AML-193 (cell line): ENCODE measurements at places on chromosomes 16 and 17.

DNA sequence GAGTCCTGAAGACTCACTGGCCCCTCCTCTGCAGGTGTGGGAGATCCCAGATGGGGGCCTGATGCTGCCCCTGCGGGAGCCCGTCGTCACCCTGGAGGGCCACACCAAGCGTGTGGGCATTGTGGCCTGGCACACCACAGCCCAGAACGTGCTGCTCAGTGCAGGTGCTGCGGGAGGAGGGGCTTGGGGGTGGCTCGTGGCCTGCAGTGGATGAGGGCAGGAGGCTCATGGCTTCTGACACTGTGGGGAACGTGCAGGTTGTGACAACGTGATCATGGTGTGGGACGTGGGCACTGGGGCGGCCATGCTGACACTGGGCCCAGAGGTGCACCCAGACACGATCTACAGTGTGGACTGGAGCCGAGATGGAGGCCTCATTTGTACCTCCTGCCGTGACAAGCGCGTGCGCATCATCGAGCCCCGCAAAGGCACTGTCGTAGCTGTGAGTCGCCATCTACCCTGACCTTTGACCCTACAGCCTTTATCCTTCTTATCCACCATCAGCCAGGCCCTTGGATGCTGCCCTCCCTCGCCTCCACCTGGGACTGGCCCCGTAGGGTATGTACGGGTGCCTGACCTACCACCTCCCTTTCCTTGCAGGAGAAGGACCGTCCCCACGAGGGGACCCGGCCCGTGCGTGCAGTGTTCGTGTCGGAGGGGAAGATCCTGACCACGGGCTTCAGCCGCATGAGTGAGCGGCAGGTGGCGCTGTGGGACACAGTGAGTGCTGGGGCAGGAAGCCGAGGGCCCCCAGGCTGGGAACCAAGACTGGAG, 3.6 kb downstream of the CORO1A start:
- DNase-seq = peak; percentile 39

DNA sequence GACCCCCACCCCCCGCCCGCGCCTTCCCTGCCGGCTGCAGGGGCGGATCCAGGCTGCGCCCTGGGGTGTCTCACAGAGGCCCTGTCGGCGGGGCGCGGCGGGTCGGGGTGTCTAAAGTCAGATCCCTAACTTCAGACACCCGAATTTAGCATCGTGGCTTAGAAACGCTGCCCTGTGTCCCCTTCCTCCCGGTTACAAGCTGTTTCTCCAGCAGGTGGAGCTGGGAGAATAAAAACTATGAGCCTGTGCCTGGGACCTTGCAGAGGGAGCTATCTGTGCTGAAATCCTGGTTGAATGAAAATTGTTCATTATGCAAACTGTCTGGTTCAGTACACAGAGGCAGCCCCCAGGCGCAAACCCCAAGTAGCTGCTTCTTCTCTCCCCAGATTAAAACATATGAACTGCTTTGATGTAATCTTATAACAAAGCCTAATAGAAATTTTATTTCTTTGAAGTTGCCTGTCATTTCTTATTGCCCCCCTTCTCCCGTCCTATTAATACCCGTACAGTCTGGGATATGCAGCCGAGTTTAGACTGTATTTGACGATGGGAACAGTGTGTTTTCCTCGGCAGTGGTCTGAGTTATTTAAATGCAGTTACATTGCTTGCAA, 79.0 kb downstream of the RPA1 start:
- DNase-seq = peak; percentile 26

- no peak for DNase-seq
These were observed 10.2 kb upstream of the ZNF18 start for GRCh38 chr17:12007466-12007865.

DNA sequence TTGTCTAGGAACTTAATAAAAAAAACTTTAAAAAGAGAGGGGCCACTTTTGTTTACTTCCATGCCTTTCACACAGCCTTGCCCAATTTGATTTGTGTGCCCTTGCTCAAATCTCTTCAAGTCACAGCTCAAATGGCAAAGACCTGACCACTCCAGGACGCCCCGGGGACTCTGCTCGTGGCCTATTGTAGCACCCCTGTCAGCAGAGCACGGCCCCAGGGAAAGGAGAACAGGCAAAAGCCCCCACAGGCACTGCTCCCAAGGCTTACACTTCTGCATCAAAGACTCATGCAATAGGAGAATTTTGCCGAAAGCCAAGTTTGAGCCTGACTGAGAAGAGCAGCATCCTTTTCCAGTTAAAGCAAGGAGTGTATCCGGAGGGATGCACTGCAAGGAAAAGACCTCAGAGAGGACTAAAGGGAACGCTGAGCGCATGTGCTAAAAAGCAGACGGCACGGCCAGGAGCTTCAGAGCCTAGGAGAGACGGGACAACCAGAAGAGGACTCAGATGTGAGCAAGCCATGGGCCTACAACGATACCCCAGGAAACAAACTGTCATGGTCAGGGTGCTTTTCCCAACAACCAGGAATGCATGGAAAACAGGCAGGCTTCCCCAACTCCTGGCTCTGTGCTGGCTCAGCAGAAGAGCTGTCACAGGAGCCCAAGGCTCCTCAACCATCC, 8.2 kb downstream of the CREBBP start:
- no peak for DNase-seq

GRCh38 chr16:88448461-88449266, 4.4 kb upstream of the ZFPM1 start:
- no peak for DNase-seq

DNA sequence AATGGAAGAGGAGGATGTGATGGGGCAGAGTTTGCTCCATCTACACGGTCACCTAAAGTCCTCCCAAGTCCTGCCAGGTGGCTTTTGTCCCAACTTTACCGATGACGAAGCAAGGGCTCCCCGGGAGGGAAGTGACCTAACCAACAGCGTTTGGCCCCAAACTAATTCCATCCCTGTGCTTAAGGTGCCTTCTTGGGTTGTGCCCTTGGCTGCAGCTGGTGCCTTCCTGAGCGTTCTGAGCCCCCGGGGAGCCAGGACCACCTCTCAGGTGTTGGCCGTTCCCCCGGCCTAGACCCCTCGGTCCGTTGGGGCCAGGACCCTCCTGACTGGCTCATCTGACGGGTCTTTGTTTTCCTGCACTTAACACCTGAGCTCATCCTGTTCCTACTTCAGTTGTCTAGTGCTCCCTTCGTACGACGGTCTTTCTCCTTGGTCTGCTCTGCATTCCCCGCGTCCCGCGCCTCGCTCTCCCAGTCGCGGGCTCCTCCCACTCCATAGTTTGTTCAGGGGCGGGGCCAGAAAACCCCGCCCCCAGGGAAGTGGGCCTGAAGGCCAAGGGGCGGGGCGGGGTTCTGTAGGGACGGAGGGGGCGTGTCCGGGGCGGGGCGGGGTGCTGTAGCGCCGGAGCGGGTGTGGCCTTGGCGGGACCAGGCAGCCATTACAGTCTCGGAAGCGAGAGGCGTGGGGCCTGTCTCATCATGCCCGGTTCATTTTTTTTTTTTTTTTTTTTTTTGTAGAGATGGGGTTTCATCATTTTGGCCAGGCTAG, 822 bp upstream of the ZSCAN10 start:
- DNase-seq = peak; percentile 90

GRCh38 chr17:16343569-16343968, 9.7 kb downstream of the CENPV start:
- no peak for DNase-seq

- DNase-seq = no peak
These were observed 23.7 kb upstream of the BCO1 start for GRCh38 chr16:81214745-81215166.

- no peak for DNase-seq
These were observed 12.9 kb downstream of the KRT39 start for GRCh38 chr17:40953881-40954280.

DNA sequence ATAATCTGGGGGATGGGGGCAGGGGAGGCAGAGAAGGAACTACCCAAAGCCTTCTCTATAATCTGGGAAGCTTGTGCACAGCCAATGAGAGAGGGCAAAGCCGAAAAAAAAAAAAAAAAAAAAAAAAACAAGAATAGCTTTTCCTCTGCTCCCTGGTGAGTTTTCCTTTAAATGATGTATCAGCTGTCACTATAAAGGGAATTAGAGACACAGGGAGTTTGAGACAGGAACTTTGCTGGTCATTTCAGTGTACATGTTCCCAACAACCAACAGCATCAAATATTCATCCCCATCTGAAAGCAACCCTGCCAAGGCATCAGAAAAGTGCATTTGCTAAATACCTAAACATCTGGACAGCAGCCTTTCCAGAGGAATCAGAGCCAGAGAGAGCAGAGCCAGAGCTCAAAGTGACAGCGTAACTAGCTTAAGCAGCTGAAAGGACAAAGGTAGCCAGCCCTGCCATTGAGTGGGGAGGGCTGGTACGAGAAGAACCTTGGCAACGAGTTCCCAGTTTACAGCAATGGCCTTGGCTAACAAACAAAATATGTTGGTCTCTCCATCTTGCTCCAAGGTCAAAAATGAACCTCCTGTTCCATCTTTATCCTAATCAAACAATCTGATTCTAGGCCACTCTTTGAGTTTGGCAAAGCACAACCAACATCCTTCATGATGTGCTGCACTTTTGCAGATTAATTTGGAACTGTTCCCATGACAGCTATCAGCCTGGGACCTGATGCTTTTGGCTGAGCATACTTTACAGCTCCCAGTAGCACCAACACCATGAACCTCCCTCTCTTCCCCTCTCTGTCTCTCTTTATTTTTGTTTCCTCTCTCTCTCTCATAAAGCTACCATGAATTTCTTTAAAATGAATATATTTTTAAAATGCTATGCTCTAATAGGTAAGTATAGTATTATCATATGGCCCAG, 143.7 kb upstream of the GNAO1 start:
- no peak for DNase-seq

DNA sequence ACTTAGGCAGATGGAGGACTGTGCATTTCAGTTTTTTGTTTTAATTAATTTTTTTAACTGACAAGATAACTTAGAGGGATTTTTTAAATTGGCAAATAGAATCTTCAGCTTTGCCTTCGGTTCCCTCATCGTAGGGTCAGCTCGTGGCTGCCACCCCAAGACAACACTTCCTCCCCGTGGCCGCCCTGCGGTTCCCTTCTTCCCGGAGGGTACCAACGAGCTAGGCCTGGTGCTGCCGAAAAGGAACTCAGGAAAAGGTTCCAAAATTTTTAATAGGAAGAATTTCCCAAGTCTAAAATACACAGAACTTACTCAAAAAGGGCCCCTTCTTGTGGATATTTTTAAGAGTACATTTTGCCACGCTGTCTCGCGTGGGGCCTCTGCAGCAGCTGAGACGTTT, 210.4 kb upstream of the CHMP6 start:
- peak; percentile 77 for DNase-seq

DNA sequence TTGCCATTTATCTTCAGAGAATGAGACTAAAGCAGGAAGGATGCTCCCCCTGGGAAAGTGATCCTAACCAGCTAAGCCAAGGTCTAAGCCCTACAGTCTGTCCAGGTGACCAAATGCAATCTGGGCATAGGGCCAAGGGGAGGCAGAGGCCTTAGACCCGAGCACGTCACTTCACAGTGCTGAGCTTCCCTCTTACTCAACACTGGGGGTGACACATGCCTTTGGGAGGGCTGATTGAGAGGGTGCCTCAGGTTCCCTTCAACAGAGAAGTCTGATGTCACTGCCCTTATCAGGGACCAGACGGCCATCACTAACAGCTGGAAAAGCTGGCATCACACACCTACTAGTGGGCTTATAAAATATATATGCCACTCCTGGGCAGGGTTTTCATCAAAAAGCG, 4.0 kb downstream of the CIAO2B start:
- no peak for DNase-seq

- no peak for DNase-seq
These were observed 64.0 kb upstream of the DNAH17 start for GRCh38 chr17:78641243-78641642.

DNA sequence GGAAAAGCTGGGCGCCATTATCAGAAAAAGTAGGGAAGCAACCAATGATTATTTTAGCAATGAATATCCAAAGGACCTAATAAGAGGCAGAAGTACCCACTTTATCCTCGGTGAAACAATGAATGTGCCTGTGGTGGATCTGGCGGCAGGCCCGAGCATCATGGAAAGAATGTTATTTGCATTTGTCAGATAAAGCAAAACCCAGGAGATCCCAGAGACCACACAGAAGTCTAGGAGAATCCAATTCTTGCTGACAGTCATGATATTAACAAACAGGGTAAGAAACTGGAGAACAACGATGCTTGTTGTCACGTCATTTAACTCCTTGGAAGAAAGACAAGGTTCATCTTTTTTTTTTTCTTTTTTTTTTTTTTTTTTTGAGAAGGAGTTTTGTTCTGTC, 12.0 kb upstream of the TNRC6A start:
- no peak for DNase-seq

GRCh38 chr16:4795181-4795827, at the start of gene SMIM22:
TSS of gene SMIM22 (plus strand) at chr16:4795369. CDS start at chr16:4795735, 366 bp downstream.
- DNase-seq = no peak

- DNase-seq = no peak
These were observed 71.6 kb downstream of the RAI1 start for GRCh38 chr17:17752821-17753321.

- DNase-seq = no peak
These were observed 37.5 kb upstream of the GPR139 start for GRCh38 chr16:20111143-20111542.

- DNase-seq = no peak
These were observed 4.6 kb downstream of the PRDM7 start for GRCh38 chr16:90072442-90073105.

DNA sequence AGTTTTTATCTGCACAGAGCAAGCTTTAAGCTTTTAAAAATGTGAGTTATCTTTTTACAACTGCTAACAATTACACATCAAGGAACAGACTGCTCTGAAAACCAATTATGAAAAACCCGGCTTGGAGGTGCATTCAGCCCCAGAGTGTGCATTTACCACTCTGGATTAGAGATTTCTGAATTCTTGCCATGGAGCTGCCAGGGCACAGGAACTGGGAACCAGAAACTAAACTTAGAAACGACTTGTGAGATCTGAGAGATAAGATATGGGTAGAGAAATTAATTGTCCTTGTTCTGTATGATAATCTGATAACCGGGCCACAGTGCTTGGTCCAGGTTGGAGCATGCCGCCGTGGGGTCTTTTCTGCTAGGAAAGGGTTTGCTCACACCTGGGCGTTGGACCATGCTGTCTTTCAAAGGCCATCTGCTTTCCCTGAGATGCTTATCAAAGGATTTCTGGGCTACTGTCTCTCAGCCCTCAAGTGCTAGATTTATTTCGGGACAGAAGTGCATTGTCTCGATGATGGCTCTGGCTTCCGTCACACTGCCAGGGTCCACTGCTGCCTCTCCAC, 210.0 kb downstream of the MAF start:
- no peak for DNase-seq

- peak; percentile 96 for DNase-seq
These were observed 5.4 kb upstream of the CRYBA1 start for GRCh38 chr17:29240968-29241963.

GRCh38 chr17:28133562-28133970, 91.1 kb downstream of the NLK start:
- no peak for DNase-seq

DNA sequence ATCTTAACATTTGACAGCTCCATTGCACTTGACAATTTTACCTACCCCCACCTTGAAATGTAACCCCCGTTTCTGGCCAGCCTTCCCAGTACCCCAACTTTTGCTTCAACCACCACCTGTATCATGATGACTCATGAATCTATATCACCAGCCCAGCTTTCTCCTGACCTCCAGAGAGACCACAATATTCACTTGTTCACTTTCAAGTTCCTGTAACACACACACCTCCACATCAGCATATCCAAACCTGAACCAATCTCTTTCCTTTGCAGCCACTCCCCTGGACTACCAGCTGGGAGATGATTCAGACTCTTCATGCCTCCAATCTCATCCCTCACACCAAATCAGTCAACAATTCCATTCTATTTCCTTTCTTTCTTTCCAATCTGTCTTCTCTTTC, 8.0 kb downstream of the SMG6 start:
- no peak for DNase-seq
